Ammon's horn (tissue), 1 donor: ENCODE measurements at places on chromosomes 6 and 20.

DNA sequence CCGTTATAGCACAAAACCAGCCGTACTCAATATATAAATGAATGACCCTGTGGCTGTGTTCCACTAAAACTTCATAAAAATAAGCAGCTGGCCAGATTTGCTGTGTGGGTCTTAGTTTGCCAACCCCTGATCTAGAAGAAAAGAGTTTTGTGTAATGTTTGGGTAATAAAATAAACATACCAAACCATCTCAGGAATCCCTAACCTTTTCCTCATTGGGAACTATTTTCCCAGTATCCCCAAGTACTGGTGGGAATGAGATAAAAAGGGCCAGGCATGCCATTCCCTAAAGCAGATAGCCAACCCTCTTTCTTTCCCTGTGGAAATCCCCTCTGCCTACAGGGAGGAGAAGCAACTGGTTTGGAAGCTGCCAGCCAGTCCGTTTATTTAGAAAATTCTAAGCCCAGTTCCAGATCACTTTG is 169.1 kb upstream of the AKAP12 start:
- no peak for DNase-seq

- DNase-seq: no peak
These were observed 104.3 kb upstream of the SLC24A3 start for GRCh38 chr20:19108155-19108554.

DNA sequence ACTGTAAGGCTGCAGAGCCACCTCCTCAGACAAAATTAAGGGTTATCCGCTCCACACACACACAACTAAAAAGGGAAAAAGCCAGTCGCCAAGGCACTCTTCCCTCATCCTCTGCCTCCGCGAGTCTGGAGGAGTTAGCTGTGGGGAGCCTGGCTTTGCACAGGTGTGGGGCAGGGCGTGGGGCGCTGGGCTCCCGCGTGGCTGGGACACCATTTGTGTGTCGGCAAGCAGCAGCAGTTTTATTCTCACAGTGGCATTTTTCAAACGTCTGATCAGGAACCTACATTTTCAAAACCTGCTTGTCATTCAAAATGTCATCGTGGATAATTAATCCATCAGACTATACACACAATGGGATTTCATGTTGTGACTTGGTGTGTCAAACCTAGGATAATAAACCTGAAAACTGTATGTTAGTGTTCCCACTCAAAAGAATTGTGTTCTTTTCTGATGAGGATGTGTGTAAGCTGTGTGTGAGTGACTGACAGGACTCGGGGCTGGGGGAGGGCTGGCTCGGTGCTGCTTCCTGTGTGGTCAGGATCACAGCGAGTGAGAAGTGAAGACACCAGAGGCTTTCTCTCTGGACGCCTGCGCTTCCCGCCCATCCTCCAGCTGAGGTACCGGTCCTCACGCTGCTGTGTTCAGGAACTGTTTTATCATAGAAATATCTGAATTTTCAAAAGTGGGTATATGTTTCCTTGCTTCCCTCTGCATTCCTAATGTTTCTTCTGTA is 83.1 kb downstream of the IRF4 start:
- DNase-seq: peak; percentile 51

GRCh38 chr6:30363459-30363858 is 18.5 kb downstream of the RPP21 start:
- DNase-seq: no peak

DNA sequence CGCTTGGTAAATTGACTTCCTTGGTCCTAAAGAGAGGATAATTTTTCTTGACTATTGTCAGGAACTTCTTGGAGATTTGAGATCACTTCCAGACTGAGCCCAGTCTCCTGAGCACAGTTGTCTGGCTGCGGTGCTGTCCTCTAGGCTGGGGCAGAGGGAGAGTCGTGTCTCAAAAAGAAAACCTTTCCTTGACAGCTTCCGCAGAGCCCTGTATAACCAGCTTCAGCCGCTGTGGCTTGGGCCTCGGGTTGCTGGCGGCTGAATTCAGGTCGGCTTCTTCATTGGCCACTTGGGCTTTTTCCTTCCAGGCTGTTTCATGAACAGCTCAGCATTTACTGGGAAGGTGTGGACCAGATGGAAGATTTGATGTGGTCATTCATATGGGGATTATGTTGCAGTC is 75.9 kb downstream of the DHX35 start:
- DNase-seq: no peak

DNA sequence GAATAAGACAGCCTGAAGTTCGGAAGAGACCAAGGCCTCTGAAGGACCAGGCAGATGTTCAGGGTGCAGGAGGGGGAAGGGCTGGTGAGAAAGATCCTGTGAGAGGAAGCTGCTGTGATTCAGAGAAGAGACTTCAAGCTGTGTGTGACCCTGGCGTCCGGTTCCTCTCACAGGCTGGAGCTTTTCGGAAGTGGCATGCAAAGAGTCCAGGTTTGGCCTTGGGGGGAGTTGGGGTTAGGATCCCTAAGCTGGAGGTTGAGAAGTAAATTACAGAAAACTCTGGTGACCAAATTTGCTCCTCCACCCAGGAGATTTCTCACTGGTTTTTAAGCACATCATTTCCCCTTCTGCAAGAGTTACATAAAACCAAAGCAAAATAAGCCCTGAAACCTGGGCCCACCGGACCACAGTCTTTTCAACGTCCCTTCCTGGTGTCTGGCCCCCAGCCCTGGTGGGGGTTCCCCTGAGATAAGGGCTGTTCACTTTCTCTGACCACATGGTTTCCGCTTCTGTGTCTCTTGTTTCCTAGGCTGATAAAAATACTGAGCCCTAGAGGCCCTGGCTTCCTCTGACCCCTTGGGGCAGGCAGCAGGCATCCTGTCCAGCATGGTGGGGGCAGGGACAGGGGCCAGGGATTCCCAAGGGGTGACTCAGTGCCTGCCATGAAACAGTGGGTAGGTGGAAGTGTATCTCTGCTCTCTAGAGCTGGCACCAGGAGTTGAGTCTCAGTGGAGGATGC is 12.0 kb upstream of the LTA start:
- DNase-seq: peak; percentile 63
